ENCODE measurements at places on chromosomes 12 and 14.

DNA sequence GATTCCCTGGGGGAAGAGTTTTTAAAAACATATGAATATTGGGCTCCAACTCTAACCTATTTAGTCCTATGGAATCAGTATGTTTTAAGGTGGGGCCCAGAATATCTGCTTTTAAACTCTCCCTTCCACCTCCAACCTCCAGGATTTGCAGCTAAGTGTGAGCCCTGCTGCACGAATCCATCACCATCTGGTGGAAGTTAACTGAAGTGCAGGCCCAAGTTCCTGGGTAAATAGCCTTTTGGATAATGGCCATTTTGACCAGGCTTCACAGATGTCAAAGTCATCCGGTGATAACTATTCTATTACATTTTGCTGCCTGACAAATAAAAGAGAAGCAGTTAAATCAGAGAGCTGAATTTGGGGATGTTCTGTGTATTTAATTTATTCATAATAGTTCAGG is 58.1 kb upstream of the RMST start:
- DNase-seq, result peak; percentile 48

DNA sequence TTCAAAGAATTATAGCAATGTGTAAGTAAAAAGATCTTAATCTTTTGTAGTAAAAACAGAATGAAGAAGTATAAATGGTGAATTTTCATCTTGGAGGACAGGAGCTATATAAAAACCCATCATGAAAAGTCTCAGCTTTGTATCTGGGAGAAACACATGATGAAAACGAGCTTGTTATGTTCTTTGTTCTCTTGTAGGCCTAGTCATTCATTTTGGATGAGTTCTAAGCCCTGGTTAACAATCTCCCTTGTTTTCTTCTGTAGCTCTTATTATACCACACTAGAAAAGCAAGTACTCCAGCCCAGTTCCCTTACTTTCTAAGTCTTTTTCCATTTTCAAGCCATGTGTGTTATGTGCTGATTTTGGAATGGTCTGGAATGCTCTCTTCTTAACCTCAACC is 463.5 kb upstream of the RGS6 start:
- no peak for DNase-seq

- DNase-seq, result no peak
These were observed 11.5 kb downstream of the XRCC3 start for GRCh38 chr14:103703433-103704385.

DNA sequence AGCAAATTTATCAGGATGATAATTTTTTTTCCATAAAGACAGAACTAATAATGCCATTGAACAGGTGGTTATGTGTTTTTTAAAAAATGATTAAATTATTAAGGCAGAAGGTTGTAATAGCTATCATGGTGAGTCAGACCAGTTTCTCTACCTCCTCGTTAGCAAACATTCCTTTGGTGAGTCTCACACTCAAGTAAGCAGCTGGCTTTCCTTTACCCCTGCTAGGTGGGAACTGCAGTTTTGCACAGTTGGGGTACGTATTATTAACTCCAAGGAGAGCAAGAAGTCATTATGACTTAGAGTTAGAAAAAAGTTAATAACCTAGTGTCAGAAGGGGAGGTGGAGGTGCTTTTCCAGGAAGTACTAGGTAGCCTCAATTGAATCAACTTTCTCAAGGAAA is 165.3 kb downstream of the SNAPC1 start:
- no peak for DNase-seq

DNA sequence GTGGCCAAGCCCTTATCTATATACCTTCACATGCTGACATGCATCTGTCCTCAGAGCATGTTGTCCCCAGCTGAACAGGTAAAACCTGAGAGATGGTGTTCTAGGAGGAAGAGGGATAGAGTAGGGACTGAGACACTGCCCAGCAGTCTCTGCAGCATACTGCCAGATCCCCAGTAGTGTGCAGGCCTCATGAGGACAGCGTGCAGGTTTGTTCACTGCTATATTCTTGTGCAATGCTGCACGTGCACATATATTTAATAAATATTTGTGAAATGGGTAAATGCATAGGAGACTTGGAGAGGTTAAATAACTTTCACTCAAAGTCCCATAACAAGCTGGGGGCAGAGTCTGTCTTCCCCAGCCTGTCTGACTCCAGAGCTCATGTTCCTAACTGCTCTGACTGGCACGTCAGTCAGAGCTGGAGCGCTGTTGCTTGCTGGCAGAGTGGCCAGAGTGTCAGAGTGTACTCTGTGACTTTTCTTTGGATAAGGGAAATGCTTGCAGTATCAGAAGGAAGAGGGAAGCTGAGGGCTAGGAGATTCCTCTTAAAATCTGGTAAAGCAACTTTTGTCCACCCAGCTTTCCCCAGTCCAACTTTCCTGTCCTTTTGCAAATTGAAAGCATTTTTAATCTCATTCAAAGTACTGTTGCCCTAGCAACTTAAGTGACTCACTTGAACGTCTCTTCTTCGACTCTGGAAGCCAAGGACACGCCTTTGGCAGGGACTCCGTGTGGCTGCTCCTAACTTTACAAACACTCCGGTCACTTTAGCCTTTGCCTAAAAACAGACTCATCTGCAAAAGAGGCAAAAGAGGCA is 14.9 kb upstream of the POLR3B start:
- DNase-seq, result no peak

GRCh38 chr14:93082576-93083001 is 33.1 kb downstream of the ITPK1 start:
- DNase-seq, result no peak

- no peak for DNase-seq
These were observed 137.3 kb upstream of the RTL1 start for GRCh38 chr14:101040538-101041442.

DNA sequence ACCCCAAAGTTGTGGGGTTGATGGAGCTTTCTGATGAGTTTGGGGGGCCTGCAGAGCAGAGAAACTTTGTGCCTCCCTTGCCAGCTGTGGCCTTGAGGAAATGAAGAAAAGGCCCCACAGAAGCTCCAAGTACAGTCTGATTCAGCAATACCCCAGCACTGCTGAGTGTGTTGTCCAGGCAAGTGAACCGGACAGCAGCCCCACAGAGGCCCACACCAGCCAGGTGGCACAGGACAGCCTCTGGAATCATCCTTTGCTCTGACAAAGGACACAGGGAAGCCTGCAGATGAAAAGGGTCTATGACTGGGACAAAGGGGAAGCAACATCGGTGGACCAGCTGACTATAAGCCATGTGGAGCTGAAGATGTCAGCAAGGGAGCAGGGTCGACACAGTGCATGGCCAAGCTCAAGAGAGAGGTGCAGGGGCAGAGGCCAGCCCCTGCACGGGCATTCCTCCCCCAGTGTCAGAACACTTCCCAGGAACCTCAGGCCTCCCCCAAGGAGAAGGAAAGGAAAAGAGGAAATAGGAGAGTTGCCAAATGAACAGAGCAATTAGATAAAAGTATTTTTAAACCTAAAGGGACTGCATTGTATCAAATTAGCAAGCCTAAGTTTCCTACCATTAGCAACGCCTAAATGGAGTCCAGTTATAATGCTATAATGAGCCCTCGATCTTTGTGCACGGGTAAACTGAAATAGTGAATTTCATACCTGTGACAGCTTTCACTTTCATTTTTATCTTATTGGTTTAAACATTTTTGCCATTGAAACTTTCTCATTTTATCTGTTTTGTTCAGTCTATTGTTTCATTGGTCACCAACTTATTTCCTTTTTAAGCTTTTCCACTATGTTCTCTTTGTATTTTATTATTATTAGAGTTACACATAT is 46.3 kb upstream of the PTGDR start:
- DNase-seq, result no peak

DNA sequence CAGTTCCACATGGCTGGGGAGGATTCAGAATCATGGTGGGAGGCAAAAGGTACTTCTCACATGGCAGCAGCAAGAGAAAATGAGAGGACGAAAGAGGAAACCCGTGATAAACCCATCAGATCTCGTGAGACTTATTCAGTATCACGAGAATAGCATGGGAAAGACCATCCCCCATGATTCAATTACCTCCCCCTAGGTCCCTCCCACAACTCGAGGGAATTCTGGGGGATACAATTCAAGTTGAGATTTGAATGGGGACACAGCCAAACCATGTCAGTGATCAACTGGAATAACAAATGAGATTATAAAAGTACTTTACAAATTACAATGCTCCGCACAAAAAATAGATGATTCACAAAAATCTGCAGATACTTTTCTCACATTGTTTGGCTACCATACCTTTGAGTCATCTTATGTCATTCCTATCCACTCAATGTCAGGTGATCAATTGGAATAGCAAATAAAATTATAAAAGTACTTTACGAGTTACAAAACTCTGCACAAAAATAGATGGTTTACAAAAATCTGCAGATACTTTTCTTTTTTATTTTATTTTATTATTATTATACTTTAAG is 338.9 kb downstream of the C12orf50 start:
- DNase-seq, result no peak

- no peak for DNase-seq
These were observed 74.6 kb downstream of the CIT start for GRCh38 chr12:119802472-119802871.

GRCh38 chr14:20522332-20522731 is 17.0 kb downstream of the RNASE10 start:
- no peak for DNase-seq

- peak; percentile 4 for DNase-seq
These were observed 878.1 kb downstream of the C12orf50 start for GRCh38 chr12:87150969-87151662.

- DNase-seq, result no peak
These were observed 304.6 kb downstream of the BMP4 start for GRCh38 chr14:53652068-53652467.

- no peak for DNase-seq
These were observed 5.0 kb downstream of the TBX5 start for GRCh38 chr12:114400925-114401324.

DNA sequence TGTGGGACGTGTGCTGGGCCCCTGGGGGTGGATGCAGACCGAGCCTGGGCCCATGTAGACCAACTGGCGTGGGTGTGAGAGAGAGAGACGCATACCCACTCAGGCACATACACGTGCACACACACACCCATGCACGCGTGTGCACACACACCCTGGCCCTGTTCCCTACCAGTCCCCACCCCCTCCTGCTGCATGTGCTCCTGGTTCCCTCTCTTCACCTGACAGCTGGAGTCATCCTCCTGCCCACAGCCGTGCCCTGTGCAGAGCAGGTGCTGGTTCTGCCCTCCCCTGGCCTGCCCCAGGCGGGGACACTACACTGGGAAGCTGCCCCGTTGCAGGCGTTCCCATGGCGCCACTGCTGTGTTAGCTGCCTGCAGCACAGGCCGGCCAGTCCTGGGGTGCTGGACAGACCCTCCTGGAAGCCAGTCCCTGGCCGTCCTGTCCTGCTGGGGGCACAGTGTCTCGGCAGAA is 18.5 kb downstream of the PACS2 start:
- DNase-seq, result no peak

DNA sequence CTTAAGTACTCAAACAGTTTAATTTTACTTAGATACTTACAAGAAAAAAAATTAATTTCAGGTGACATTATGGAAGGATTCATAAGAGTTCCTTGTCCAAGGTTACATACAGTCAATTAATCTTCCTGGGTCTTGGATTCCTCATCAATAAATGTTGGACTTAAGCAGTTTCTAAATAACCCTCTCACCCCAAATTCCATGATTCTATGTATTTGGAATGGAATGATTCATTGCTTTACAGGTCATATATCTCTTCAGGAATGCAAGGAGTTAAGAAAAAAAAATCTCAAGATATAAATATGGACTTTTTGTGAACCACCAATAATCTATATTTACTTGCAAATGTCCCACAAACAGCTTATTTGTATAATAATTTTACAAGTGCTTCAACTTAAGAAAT is 84.2 kb upstream of the BMP4 start:
- DNase-seq, result no peak

GRCh38 chr12:111645433-111645832 is 40.3 kb downstream of the BRAP start:
- no peak for DNase-seq

- DNase-seq, result no peak
These were observed at the start of gene MIA2 for GRCh38 chr14:39233680-39234326. Gene MIA2 (plus strand): TSS chr14:39233915. CDS start chr14:39234115, 200 bp downstream.

DNA sequence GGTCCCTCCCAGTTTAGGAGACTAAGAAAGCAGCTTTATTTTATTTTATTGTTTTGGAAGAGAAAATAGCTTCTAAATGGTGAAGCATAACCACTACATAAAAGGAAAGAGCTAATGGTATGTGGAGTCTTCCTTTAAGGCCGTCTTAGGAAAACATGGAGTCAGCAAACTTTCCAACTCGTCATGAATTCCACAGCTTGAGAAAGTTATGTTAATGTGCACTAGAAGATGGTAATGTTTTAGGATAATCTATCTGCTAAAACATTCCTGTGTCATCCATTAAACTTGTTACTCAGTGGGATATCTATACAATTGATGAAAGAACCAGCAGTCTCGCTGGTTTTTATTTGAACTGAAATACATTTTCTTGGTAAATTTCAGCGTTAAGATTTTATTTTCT is 448.4 kb upstream of the SEL1L start:
- DNase-seq, result no peak

DNA sequence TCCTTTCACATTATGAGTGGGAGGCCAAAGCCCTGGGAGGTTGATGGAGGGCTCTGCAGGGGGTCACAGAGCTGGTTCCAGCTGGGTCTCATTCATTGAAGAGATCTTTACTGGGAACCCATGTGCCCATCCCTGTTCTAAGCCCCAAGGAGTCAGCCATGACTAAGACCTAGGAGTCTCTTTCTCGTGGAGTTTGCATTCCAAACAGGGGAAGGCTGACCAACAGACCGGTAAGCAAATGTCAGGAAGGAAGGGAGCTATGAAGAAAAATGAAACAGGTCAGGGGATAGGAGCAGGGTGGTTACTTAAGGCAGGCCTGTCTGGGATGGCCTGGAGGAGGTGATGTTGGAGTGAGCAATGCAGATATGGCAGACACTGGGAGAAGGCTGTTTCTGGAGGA is 31.5 kb downstream of the SYNDIG1L start:
- DNase-seq, result no peak

GRCh38 chr12:116339062-116339461 is 61.6 kb upstream of the MED13L start:
- DNase-seq, result no peak

DNA sequence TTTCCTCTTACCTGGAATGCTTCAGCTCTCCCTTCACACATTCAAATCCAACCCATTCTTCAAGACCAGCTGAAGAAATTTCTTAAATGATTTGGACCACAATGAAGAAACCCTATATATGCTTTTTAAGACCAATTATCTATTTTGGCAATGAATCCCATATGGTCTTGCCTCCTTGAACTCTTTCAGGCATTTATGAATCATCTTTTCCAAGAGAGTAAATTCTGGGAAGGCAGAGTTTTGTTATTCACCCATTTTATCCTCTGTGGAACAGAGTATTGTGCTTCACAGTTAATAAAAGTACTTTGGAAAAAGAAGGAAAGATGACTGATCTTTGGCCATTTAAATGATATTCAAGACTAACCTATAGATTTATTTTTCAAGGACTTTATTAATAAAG is 14.0 kb downstream of the GIT2 start:
- DNase-seq, result no peak

DNA sequence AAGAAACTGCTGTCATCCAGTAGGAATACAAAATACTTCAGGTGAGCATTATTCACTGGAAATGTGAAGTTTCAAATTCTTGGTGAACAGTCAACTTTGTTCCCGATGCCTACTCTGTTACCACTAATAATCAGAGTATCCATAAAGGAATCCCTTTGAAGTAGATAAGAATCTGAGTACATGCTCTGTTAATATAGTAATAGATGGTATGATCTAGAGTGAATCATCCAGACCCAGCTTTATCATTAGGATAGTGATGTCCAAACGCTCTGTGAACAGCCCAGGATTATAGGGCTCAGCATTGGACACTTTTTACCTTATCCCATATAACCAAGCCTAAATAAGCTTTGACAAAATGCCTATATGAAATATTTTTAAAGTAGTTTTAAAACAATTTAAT is 33.3 kb downstream of the PPP2R3C start:
- no peak for DNase-seq

- peak; percentile 42 for DNase-seq
These were observed 79.1 kb upstream of the EEA1 start for GRCh38 chr12:93008044-93008778.

All from GM20000 (cell line).